ENCODE measurements at places on chromosomes 11 and 22.
A peak's percentile ranks its signal among the peaks of the same experiment; 100 is the strongest.

DNA sequence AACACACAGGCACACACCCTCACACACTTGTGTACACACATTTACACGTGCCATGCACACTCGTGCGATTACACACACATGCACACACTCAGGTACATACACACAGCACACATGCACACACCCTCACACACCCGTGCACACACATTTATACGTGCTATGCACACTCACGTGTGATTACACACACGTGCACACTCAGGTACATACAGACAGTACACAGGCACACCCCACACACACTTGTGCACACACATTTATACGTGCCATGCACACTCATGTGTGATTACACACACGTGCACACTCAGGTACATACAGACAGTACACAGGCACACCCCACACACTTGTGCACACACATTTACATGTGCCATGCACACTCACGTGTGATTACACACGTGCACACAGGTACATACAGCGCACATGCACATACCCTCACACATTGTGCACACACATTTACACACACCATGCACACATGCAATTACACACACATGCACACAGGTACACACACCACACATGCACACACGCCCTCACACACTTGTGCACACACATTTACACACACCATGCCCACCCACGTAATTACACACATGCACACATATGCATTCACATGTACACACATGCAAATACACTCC is 4.6 kb downstream of the IFITM10 start:
- no peak for DNase-seq

- no peak for DNase-seq
Observed at GRCh38 chr11:19615341-19616183, 97.1 kb upstream of the NAV2 start.

DNA sequence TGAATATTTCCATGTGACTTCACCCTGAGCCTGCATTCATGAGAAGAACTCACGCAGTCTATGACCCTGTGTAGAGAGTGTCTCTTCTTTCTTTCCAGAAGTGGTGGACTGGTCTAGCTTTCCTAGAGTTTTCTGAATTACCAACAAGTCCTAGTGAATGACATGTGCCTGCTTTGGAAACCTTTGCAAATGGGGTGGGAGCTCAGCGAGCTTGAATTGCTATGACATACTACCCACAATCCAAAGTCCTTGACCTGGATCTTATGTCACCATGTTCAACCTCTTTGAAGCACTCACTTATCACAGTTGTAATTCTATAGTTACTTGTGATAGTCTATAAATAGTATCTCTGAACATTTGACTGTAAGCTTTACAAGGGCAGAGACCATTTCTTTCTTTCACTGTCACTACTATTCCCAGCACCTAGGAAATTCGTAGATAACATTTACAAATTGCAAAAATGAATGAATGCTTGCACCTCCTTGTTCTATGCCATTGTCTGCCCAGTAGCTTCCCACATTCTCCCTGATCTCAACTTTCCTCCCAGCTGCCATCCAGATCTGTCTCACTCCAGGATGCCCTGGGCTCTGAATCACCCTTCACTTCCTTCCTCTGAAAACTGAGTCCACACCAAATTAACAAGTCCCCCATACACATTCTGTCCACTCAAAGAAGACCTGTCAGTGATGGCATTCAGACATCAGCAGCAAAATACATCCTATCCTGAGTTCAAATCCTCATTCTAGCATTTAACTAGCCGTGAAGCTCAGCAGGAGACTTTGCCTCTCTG is 201.9 kb upstream of the SESN3 start:
- DNase-seq, result no peak

GRCh38 chr22:22942511-22943329 is 55.1 kb downstream of the IGLL5 start:
- peak; percentile 82 for DNase-seq

DNA sequence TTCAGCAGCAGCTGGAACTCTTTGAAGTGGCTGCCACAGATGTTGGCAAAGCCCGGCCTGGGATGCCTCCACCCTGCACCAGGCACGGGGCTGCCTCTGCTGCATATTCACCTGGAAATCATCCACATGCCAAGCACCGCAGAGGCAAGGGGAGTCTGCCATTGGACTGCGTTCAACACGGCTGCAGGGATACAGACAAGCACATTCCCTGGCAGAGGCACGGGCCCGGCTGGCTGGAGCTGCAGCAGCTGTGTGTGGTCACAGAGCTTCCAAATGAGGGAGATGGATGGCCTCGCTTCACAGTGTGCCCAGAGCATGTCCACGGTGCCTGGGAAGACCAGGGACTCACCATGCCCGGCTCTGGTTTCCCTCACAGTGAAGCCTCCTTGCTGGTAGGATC is 1378.9 kb downstream of the TBC1D22A start:
- no peak for DNase-seq

GRCh38 chr11:46210133-46210636 is 67.3 kb upstream of the CREB3L1 start:
- no peak for DNase-seq

DNA sequence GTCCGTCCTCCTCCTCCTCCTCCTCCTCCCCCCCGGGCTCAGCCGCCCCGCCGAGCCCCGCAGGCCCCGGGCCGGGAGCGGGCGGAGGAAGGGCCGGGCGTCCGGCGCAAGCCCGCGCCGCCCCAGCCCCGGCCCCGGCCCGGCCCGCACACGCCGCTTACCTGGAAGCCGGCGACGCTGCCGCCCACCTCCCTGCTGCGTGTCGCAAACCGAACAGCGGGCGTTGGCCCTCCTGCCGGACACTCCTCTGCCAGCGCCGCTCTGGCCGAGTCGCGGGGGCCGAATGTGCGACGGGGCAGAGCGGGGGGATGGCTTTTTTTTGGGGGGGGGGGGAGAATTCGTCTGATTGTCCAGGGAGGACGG is 1.1 kb downstream of the IGF2 start:
- no peak for DNase-seq

DNA sequence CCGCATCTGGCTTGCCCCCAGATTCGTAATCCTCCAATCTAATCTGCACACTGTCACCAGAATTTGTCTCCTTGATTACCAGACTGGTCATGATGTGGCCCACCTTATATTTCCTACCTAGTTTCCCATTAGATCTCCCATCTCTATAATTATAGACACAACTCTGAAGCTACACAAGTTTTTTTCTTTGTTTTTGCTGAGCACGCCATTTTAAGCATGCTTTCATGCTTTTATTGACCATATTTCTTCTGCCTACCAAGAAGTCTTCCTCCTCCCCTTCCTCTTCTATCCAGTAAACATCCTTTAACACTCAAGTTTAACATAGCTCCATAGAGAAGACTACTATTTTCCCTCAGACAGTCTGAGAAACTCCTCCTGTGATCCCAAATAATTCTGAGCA is 24.3 kb upstream of the DEPDC7 start:
- no peak for DNase-seq

DNA sequence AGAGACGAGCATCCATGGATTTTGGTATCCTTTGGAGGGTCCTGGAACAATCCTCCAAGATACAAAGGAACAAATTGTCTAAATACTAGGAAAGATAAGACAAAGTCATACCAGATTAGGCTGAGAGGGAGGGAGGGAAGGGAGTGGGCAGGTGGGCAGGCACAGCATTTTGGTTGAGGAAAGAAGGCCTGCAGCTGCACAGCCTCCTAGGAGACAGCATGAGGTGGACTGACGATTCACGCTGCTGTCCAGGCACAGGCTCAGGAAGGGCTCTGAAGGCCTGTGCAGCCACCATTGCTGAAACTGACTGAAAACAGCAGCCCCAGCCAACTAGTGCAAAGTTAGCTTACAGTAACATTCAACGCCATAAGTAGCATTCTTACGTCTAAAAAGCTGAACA is 64.7 kb downstream of the PACSIN2 start:
- DNase-seq, result no peak

DNA sequence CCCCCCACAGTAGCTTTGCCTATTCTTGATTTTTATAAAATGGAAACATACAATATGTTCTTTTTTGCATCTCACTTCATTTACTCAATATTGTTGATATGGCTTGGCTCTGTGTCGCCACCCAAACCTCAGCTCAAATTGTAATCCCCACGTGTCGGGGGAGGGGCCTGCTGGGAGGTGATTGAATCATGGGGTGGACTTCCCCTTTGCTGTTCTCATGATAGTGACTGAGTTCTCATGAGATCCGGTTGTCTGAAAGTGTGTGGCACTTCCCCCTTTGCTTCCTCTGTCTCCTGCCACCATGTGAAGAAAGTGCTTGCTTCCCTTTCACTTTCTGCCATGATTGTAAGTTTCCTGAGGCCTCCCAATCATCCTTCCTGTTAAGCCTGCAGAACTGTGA is 431.3 kb downstream of the MN1 start:
- no peak for DNase-seq

- no peak for DNase-seq
Observed at GRCh38 chr11:65555693-65556231, 2.4 kb downstream of the LTBP3 start.

- DNase-seq, result no peak
Observed at GRCh38 chr22:18975434-18976196, 39.5 kb upstream of the PRODH start.

GRCh38 chr11:65307298-65308229 is 7.1 kb upstream of the CDC42EP2 start:
- no peak for DNase-seq

GRCh38 chr11:105054723-105055493 is 9.8 kb upstream of the CARD16 start:
- no peak for DNase-seq

GRCh38 chr11:62981743-62982142 is 3.0 kb downstream of the SLC22A6 start:
- no peak for DNase-seq

DNA sequence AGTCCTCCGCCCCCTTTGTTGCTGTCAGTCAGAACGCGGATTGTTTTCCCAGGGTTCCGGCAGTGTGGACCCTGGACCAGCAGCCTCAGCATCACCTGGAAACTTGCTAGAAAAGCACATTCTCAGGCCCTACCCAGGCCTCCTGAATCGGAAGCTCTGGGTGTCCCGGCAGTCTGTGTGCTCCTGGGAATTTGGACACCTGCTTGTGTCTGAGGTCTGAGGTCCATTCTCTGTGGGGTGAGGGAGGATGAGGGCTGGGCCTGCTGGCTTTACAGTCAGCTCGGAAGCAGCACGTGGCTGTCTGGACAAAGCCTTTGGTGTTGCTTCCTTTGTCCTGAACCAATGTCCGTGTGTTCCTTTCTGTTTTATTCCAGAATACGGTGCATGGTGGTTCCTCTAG is 299.7 kb downstream of the TBC1D22A start:
- DNase-seq, result no peak

GRCh38 chr11:117766576-117766975 is 30.4 kb downstream of the DSCAML1 start:
- no peak for DNase-seq

DNA sequence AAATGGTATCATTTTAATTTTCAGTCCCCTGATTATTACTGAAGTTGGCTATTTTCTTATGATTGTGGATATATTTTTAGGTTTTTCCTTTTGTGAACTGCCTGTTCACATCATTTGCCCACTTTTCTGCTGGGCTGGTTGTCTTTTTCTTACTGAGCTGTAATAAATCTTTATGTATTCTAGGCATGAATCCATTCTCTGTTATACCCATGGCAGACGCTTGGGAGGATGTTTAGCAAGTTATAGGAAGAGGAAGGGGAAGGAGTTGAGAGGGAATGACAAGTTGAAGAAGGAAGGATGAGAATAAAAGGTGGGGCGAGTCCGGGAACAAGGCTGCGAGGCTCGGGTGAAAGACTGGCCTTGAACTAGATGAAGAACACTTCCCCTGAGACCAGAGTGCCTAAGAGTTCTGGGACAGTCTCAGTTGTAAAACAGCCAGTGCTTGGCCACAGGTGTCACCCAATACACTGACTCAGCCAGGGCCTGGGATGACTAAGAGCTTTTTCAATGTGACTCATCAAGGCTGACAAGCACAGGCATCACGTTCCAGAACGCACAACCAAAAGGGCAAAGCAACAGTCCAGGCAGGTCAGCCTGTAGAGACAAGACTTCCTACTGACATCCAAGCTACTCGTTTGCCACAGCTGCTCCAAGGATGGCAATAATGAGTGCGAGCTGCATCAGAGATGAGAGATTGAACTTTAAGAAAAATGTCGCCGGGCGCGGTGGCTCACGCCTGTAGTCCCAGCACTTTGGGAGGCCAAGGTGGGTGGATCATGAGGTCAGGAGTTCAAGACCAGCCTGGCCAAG is 35.2 kb downstream of the LRFN4 start:
- peak; percentile 64 for DNase-seq

- no peak for DNase-seq
Observed at GRCh38 chr11:134363592-134363991, 31.8 kb downstream of the GLB1L2 start.

DNA sequence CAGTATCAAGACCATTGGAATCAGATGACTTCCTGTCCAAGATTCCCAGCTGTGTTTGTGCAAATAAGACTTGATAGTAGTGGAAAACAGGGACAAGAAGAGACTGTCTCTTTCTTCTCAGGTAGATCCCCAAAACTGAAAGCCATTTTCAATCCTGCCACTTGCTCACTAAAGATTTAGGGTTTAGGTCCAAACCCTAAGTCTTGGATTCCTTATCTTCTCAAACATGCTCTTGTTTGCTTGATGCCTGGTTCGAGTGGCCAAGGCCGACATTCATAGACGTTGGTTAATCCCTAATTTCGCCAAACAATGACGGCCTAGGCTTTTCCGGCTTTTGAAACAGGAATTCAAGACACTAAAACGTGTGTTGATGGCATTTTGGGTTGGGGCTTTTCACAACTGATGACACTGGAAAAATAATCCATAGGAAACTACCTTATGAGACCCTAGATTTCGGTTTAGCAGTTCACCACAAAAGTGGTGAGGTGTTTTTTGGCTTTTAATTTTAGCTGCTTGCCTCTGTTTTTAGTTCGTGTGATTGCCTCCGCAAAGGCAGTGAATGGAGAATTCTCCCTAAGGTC is 1.0 kb upstream of the GTPBP1 start:
- no peak for DNase-seq

DNA sequence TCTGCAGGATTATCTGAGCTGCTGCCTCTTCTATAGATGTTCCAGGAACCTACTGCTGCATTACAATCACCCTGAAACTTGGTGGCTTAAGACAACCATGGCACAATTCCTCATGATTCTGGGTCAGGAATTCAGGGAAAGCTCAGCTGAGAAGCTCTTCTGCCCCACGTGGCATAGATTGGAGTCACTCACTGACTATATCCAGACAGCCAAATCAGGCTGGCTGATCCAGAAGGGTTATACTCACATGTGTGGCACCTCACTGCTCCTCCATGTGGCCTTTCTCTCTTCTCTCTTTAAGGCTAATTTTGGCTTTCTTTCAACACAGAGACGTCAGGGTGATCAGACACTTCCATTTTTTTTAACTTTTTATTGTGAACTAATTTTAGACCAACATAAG is 125.5 kb downstream of the BBOX1 start:
- no peak for DNase-seq

DNA sequence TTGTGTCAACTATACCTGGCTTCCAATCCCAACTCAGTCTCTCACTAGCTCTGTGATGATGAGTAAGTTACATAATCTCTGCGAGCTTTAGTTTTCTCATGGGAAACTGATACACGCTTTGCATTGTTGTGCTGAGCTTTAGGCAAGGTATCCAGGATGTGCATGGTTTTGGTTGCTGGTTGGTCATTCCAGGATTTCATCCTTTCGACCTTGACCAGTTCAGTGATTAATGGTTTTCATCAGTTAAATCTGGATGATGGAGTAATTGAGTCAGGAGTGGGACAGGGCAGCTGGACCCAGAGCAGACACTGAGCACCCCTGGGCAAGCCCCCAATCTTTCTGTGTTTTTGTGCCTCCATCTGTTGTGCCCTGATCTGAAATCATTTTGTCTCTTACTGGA is 417.3 kb upstream of the CADM1 start:
- DNase-seq, result no peak

GRCh38 chr11:79174045-79175008 is 266.5 kb downstream of the TENM4 start:
- no peak for DNase-seq
